Activated CD4-positive, alpha-beta memory T cell treated with anti-CD3 and anti-CD28 coated beads, Interleukin-2, amount 10 ng/mL, durations not matched to agents 7 days and 5 days (primary cell): ENCODE measurements at places on chromosomes 2 and 18. TPM values are rescaled to one million over a fixed set of nuclear protein-coding genes. Genes with fewer than 3 reads are reported as not detected.

Gene CAPG
- total RNA-seq, result 167 TPM

- DNase-seq, result no peak
Observed at GRCh38 chr18:63140038-63140450, 179.5 kb downstream of the BCL2 start.

Gene PNKD
- total RNA-seq, result 30.1 TPM

DNA sequence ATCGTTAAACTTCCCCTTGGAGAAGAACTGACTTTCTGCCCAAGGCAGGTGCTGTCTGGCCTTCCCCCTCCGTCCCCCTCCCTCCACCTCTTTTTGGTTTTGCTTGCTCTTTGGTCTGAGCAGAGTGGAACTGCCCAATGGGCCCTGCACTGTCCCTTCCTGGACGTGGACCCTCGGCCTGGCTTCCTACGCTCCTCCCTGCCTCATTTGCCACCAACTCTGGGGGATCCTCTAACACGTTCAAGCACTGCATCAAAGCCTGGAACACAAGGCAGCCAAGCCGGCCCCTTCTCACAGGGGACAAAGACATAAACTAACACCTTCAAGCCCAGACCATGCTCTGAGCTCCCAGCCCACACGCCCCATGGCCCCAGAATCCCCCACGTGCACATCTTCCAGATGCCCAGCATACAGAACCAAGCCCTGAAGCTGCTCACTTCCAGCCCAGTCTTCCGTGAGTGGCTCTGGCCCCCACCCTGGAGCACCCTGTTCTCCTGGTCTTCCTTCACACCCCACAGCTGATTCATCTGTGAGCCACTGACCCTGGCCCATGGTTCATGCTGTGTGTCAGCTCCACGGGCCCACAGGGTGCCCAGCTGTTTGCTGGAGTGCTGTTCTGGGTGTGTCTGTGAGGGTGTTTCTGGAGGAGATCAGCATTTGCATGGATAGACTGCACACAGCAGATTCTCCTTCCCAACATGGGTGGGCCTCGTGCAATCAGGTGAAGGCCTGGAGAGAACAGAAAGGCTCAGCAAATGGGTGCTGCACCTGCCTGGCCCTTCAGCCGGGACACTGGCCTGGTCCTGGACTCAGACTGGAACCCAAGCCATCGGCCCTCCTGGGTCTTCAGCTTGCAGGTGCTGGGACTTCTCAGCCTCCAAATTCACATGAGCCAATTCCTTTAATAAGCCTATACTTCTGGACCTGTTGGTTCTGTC is 247.1 kb upstream of the SALL3 start:
- DNase-seq, result no peak

- no peak for DNase-seq
Observed at GRCh38 chr2:68590702-68591101, 52.7 kb upstream of the PROKR1 start.

- DNase-seq, result no peak
Observed at GRCh38 chr18:3397031-3397750, 52.8 kb upstream of the TGIF1 start.

DNA sequence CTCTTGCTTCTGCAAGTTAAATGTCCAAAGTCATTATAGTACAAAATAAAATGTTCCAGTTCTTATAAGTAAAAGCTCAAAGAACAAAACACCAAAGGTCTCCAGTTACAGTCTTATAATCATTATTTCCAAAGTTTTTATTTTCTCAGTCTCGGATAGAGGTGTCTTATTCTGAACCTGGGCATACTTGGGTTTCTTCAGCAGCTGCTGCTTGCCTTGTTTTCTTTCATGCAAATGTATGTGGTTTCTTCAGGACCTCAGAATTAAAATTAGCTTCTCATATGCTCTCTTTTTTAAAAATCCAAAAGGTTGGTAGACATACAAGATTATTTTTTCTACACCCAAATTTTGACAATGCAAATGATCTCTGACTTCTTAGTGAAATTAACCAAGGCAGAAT is 383.0 kb downstream of the METTL4 start:
- DNase-seq, result no peak

GRCh38 chr2:238483021-238483420 is 56.3 kb downstream of the ASB1 start:
- DNase-seq, result no peak
